Bronchial epithelial cell (primary cell): ENCODE measurements at places on chromosomes 2 and 18. TPM values are rescaled to one million over a fixed set of nuclear protein-coding genes. Genes with fewer than 3 reads are reported as not detected.

Gene FAM237A
- total RNA-seq = not detected in 2 replicates

Gene CLASP1
- total RNA-seq = 46.5 and 56.9 TPM in 2 replicates

Gene SLC5A7
- total RNA-seq = not detected in 2 replicates

Gene DNAH6
- total RNA-seq = under 0.01 TPM in 2 replicates

Gene FZD7
- total RNA-seq = 1.8 and 2.3 TPM in 2 replicates

Gene GYPC
- 0.51 and 0.53 TPM in 2 replicates for total RNA-seq

Gene TNFAIP6
- total RNA-seq = 0.13 and 2.6 TPM in 2 replicates

Gene BCL11A
- total RNA-seq = 1.8 and 3.6 TPM in 2 replicates

Gene ARHGEF33
- 0.26 and 0.38 TPM in 2 replicates for total RNA-seq

Gene KYNU
- 30.3 and 31.4 TPM in 2 replicates for total RNA-seq

Gene TRIM43
- total RNA-seq = under 0.01 TPM in 1 of 2 replicates, not detected in the other

Gene SCYGR4
- total RNA-seq = not detected in 2 replicates

Gene KLHL14
- not detected in 2 replicates for total RNA-seq

Gene ZSWIM2
- not detected in 2 replicates for total RNA-seq

GRCh38 chr2:51027442-51027841 lies 4.5 kb downstream of the NRXN1 start:
- no peak for DNase-seq

DNA sequence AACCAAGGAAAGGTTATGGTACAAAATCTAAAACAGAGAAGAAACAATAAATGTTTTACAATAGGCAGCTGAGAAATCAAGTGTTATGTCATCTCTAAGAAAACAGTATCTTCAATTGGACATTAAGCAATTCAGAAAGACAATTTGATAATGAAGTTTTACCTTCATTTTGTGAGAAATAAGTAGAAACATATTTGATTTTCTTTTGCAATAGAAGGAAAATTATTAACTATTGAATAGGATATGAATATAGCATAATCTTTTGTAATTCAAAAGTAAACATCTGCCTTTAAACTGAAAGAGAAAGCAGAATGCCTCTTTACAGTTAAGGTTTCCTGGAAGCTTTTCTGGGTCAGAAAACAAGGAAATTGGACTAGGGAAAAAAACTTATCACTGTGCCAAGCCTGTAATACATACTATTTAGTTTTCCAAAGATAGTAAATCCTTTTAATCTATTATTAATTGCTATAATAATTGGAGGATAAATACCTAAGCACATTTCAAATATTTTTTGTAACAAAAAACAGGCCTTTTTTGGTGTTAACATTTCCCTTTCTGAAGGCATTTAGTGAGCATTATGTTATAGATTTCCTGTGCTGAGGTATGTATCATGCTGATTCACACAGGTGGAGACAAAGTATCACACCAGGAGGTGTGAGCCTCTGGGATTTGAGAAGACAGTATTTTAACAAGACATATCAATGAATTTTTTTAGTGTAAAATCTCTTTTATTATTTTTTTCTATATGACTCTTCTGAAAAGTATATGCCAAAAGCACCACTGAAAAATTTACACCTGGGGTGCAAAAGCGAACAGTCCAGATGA lies 947.0 kb upstream of the CDH2 start:
- peak; percentile 31 for DNase-seq

- DNase-seq = peak; percentile 92
Measured at GRCh38 chr18:23281626-23282436, 146.5 kb downstream of the CABLES1 start.

- DNase-seq = no peak
Measured at GRCh38 chr2:237472909-237473877, 13.9 kb upstream of the MLPH start.

DNA sequence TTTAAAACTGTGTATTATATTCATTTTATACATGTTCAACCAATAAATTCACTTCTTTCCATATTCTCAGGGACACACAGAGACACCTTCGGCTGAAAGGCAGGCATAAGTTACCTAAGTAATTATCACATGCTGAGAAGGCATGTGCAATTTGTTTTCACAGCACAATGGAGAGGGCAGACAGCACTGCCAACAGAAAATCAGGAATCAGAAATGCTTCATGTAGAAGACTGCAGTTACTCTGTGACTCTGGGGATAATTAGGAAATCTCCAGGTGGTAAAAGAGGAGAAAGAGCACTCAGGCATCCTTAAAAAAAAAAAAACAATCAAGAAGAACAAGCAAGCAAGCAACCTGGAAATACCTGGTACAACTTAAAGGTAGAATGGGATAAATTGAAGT lies 49.3 kb downstream of the DSEL start:
- DNase-seq = no peak

GRCh38 chr18:57432751-57433400 lies 2.3 kb upstream of the ONECUT2 start:
- no peak for DNase-seq

DNA sequence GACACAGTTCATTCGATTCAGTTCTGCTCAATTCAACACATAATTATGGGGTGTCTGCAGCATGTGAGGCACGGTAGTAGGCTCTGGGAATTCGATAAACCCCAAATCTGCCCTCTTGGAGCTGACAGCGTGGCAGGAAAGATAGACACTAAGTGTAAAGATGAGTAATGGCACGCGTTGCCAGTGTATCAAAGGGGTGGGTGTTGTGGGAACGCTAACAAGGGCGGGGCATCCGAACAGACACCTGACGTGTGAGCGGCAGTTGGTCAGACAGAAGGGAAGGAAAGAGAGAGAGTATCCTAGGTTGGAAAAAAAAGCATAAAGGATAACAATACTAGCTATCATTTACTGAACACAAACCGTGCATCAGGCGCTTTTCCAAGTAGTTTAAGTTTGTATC lies 125.7 kb upstream of the HAAO start:
- DNase-seq = no peak

DNA sequence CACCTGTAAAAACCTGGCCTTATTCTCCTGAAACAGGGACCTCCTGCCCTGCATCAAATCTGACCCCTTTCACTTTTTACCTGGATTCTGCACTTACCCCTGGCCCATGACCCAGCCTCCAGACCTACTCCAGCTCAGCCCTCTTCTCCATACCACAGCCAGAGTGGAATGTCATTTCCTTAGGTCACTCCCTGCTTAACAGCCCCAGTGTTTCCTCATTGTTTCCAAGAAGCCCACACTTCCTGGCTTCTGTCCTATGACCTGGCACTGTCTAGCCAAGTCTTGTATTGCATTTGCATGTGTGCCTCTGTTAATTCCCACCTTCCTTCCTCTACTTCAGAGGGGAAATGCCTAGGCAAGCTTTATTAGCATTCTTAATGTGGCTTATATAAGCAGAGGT lies 51.4 kb upstream of the TRIB2 start:
- DNase-seq = no peak

- DNase-seq = no peak
Measured at GRCh38 chr2:101052147-101052546, 50.1 kb downstream of the RPL31 start.

DNA sequence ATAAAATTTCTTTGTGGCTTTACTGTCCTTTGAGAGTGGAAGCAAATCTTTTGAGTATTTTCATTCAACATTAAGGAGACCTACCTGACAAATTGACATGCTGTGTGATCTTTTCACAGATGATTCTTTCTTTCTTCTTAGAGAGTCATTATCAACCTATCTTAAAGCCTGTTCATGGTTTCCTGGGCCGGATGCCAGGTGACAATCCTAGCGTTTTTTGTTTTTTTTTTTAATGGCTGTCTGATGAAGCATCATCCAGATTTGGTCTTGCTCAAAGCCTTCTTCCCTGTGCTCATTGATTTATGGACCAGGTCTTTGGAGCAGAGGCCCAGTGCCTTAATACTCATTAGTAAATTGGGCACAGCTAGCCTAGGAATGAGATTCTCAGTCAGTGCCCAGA lies 9.8 kb upstream of the MGAT5 start:
- DNase-seq = peak; percentile 17

- DNase-seq = no peak
Measured at GRCh38 chr2:28898048-28898447, 3.6 kb downstream of the WDR43 start.

GRCh38 chr2:217858519-217859491 lies 144.0 kb downstream of the TNS1 start:
- no peak for DNase-seq

DNA sequence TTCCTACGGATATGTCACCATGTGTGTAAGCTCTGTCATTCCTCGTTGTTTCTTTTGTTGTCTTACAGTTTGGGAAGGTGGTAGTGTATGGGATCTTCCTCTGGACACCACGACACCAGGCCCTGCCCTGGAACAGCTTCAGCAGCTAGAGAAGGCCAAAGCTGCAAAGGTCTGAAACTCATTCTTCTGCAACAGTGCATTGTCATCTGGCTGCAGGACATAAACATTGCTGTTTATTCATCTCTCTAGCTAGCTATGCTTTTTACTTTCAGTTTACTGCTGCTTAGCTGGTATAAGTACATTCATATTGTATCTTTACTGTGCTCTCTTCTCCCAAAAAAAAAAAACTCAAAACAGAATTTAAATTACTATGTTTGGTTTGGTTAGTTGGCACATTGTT lies 39.2 kb upstream of the KCNJ13 start:
- DNase-seq = no peak

- DNase-seq = no peak
Measured at GRCh38 chr2:118062669-118063068, 25.6 kb upstream of the INSIG2 start.

- no peak for DNase-seq
Measured at GRCh38 chr2:120904830-120905234, 169.2 kb downstream of the GLI2 start.

DNA sequence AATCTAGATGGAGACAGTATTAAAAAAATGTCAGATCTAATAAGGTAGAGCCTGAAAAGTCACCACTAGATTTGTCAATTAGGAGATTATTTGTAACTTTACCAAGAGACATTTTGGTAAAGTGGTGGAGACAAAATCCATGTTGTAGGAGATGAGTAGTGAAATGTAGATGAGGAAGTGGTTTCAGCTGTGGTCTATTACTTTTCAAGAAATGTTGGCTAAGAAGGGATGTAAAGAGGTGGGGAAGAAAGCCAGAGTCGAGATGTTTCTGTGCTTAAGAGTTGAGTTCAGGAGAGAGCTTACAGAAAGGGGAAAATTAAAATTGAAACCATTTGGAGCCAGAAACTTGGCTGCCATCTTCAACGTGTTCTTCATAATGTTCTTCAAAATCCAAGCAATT lies 22.2 kb downstream of the ACVR2A start:
- DNase-seq = no peak

- no peak for DNase-seq
Measured at GRCh38 chr18:35682281-35682867, 100.8 kb downstream of the GALNT1 start.

GRCh38 chr2:176710657-176711186 lies 441.5 kb downstream of the MTX2 start:
- no peak for DNase-seq

GRCh38 chr18:34921811-34922385 lies 119.3 kb upstream of the MAPRE2 start:
- no peak for DNase-seq

GRCh38 chr18:77093067-77093430 lies 39.5 kb downstream of the MBP start:
- no peak for DNase-seq

GRCh38 chr2:212274215-212274614 lies 264.4 kb downstream of the ERBB4 start:
- DNase-seq = no peak

- no peak for DNase-seq
Measured at GRCh38 chr2:216056739-216057138, 24.9 kb downstream of the PECR start.

DNA sequence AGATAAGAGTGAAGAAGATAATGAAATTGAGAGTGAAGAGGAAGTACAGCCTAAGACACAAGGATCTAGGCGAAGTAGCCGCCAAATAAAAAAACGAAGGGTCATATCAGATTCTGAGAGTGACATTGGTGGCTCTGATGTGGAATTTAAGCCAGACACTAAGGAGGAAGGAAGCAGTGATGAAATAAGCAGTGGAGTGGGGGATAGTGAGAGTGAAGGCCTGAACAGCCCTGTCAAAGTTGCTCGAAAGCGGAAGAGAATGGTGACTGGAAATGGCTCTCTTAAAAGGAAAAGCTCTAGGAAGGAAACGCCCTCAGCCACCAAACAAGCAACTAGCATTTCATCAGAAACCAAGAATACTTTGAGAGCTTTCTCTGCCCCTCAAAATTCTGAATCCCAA lies 15.7 kb downstream of the MSH6 start:
- no peak for DNase-seq

DNA sequence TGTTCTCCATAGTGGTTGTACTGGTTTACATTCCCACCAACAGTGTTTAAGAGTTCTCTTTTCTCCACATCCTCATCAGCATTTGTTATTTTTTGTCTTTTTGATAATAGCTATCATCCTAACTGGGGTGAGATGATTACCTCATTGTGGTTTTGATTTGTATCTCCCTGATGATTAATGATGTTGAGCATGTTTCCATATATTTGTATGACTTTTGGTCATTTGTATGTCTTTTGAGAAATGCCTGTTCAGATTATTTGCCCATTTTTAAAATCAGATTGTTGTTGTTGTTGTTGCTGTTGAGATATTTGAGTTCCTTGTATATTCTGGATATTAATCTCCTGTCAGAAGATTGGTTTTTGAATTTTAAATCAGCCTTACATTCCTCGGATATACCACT lies 147.5 kb downstream of the NCOA1 start:
- DNase-seq = no peak

- DNase-seq = peak; percentile 72
Measured at GRCh38 chr2:109694190-109694589, 80.0 kb downstream of the SOWAHC start.

DNA sequence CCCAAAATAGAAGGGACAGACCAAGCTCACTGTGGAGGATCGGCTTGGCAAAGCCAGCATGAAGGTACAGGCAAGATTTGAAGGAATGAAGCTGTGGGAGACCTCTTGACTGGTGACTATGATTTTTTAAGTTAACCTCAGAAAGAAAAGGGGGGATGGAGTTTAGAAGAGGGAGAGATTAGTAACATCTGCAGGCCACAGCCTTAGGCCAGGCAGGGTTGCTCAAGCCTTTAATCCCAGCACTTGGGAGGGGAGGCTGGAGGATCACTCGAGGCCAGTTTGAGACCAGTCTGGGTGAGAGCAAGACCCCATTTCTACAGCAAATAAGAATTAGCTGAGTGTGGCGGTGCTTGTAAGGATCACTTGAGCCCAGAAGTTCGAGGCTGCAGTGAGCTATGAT lies 46.6 kb downstream of the ZNF532 start:
- DNase-seq = no peak

GRCh38 chr2:23330214-23330613 lies 54.8 kb upstream of the KLHL29 start:
- peak; percentile 26 for DNase-seq

DNA sequence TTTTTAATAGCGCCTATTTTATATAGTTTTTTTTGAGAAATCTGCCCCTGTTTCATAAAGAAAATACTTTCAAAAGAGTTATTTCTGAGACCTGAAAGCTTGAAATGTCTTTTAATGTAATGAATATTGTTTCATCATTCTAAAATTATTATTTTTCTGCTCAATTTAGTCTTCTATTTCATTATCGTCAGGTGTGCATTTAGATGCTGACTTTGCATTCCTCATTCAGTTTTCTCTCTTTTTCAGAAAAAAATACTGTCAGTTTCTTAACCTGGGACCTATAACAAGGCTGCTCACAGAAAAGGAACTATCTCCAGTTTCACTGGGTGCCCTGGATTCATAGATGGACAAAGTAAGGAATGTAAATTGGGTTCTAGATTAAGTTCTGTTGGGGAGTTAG lies 1631.7 kb downstream of the SUCLG1 start:
- DNase-seq = no peak

- no peak for DNase-seq
Measured at GRCh38 chr2:204583773-204584172, 38.5 kb downstream of the PARD3B start.

GRCh38 chr2:191740016-191740419 lies 62.1 kb downstream of the NABP1 start:
- peak; percentile 39 for DNase-seq
